ENCODE measurements at places on chromosomes 3 and 15. TPM values are rescaled to one million over a fixed set of nuclear protein-coding genes. Genes with fewer than 3 reads are reported as not detected.

UBA5 gene
- 19.9 TPM for total RNA-seq

LNP1 gene
- total RNA-seq, result 5.7 TPM

ELL3 gene
- 11.4 TPM for total RNA-seq

GRCh38 chr3:151722856-151723255, 10.9 kb upstream of the AADACL2 start:
- H3K4me1 ChIP-seq, result no peaks in the 10 kb centered on the region
- H3K27ac ChIP-seq, result no peak overlapping the region
- no peak for DNase-seq
- H3K36me3 ChIP-seq, result no peaks in the 10 kb centered on the region

DNA sequence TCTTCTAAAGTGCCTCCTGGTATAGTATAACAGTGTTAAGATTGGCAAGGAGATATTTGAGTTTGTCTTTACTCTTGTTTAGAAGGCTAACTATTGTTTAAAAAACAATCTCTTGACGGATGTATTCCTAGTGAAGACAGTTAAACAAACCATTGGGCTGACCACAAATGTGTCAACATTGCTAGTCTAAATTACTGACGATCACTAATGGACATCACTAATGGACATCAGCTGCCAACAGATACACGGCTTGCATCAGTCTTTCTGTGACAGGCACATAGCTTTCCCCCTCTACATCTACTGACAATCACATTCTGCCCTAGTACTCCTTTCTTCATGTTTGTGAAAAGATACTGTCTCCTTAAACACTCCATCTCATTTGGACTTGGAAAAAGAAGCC, 57.1 kb upstream of the ETV5 start:
- no peak overlapping the region for H3K4me3 ChIP-seq
- H3K4me1 ChIP-seq, result peaks cover 10% of the 10 kb centered on the region
- H3K36me3 ChIP-seq, result no peaks in the 10 kb centered on the region

- H3K4me3 ChIP-seq, result no peak overlapping the region
- H3K27ac ChIP-seq, result no peak overlapping the region
- H3K36me3 ChIP-seq, result no peaks in the 10 kb centered on the region
- no peaks in the 10 kb centered on the region for H3K4me1 ChIP-seq
- no peak for DNase-seq
These were observed 208.6 kb upstream of the TOPAZ1 start for GRCh38 chr3:44033123-44033522.

MCF2L2 gene
- 0.90 TPM for total RNA-seq

- H3K27ac ChIP-seq, result no peak overlapping the region
- no peak for DNase-seq
- H3K4me1 ChIP-seq, result peaks cover 10% of the 10 kb centered on the region
- H3K4me3 ChIP-seq, result no peak overlapping the region
These were observed 192.7 kb upstream of the HES1 start for GRCh38 chr3:193943200-193943599.

FAM174B gene
- 6.6 TPM for total RNA-seq

GRCh38 chr3:158267015-158267414, 157.1 kb downstream of the RSRC1 start:
- no peaks in the 10 kb centered on the region for H3K36me3 ChIP-seq
- H3K4me3 ChIP-seq, result no peak overlapping the region
- no peak overlapping the region for H3K27ac ChIP-seq
- no peaks in the 10 kb centered on the region for H3K27me3 ChIP-seq

GOLGA8Q gene
- 1.5 TPM for total RNA-seq

All from tibial nerve (tissue), 4 donors.